ENCODE measurements at places on chromosomes 16 and 17.

DNA sequence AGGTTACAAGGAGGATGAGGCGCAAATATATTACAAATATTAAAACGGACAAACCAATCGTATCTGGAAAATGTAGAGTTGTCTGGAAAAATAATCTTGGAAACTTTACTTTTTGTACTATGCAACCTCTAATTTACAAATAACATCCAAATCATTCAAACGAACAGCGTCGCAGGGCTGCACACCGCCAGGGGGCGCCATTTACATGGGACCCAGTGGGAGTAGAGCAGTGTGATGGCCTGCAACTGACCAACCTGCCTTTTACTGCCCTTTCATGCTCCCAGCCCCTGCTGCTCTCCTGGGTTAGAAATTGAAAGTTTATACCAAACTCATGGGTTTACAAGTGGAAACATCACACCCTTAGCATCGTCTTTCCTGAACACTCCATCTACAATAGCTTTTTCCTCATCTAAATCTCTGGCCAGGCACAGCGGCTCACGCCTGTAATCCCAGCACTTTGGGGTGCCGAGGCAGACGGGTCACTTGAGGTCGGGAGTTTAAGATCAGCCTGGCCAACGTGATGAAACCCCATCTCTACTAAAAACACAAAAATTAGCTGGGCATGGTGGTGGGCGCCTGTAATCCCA, 10.0 kb downstream of the PITPNC1 start:
- no peak for DNase-seq

GRCh38 chr16:24085666-24086065, 170.5 kb upstream of the CACNG3 start:
- DNase-seq: no peak

- no peak for DNase-seq
Observed at GRCh38 chr16:1458977-1459341, 14.6 kb upstream of the CCDC154 start.

DNA sequence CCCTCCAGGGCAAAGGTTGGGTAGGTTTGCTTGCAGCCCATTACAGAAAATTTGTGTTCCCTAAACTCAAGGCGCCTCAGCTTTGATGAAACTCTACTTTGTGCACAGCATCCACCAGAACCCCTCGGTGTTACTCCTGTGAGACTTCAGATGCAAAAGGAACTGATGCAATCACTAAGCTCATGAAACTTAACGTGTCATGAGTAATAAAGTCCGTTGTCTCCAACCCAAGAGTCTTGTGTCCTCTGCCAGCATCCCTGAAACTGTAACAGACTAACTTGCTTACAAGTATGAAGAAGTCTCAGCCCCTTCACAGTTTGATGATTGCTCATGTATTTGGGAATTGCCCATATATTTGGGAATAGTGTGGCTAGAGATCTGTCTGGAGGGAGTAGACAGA, 74.8 kb upstream of the MARCHF10 start:
- DNase-seq: no peak

- no peak for DNase-seq
Observed at GRCh38 chr16:25140459-25140858, 28.9 kb downstream of the LCMT1 start.

All from cerebellum (tissue), 4 donors.